ENCODE measurements at places on chromosomes 1 and 21.

DNA sequence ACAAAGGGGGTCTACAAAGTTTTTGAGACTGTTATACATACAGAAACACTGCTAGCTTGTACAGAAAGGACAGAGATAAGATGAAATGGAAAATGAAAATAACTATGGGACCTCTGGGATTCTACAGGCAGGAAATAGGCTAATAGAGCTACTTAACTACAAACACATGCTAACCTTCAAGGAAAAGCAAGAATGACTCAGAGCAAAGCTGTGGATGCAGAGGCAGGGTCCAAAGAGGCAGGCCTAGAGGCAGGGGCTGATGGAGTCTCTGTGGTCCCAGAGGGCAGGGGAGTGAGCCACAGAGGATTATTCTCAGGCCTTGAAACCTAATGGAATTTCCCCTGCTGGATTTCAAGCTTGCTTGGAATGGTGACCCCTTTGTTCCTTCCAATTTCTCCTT is 18.7 kb upstream of the GOLT1A start:
- DNase-seq = no peak

- DNase-seq = no peak
Measured at GRCh38 chr1:196680107-196680506, 28.3 kb downstream of the CFH start.

- DNase-seq = no peak
Measured at GRCh38 chr1:164562511-164562910, 3.5 kb downstream of the PBX1 start.

- no peak for DNase-seq
Measured at GRCh38 chr1:154575147-154575927, 7.8 kb downstream of the CHRNB2 start.

DNA sequence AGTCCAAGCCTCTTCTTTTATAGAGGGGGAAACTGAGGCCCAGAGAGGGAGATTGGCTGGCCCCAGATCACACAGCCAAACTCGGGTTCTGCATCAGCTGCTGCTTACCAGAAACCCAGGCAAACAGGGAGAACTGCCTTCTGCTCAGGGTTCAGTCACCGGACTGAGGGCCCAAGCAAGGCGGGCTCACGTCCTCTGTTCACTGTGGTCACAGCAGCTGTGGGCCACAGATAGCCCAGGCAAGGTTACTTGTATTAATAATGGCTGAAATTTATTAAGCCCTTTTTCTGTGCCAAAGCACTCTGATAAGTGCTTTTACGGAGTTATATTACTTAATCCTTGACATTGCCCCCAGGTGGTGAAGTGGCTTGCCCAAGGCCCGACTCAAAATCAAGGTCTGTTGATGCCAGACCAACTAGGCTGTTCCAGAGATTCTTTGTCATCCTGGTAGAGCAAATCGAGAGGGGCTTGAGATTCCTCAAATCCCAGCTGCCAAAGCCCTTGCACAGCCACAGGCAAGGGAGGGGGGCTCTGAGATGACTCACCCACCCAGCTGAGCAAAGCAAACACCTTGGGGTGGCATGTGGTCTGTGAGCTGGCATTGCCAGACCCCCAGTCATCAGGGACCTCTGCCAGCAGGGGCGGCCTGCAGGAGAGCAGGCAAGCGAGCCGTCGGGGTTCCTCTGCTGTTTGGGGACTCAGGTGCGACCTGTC is 36.5 kb downstream of the EPHB2 start:
- no peak for DNase-seq

DNA sequence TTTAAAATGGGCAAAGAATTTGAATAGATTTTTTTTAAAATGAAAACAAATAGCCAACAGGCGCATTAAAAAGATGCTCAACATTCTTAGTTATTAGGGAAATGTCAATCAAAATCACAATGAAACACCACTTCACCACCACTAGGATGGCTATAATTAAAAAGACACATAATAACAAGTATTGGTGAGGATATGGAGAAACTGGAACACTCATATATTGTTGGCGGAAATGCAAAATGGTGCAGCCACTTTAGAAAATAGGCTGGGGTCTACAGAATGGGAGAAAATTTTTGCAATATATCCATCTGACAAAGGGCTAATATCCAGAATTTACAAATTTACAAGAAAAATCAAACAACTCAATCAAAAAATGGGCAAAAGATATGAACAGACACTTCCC is 107.8 kb upstream of the FOXD3 start:
- no peak for DNase-seq

DNA sequence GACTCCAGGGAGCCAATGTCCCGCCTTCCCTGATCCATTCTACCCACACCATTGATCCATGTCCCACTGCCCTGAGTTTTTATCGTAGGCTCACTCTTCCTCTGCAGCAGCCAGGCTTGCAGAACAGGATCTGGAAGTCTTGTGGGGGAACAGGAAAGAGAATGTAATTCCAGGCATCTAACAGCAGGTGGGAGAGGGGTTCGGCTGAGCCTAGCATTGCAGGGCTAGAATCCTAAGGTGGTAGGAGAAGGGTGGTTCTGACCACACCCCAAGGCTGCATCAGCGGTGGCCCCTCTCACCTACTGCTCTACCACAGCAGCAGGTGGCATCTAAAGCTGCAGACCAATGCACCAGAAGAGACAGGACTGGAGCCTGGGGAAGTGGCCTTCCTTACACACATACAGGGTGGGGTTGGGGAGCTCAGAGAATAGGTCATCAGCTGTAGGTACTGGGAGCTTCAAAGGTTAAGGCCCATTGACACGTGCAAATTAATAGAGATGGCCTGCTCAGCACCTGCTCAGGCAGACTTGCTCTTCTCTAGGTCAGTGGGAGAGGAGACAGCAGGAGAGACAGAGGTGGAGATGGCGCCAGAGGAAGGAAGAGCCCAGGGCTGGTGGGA is 20.5 kb downstream of the KNCN start:
- no peak for DNase-seq

GRCh38 chr1:23210351-23210785 is 6.9 kb downstream of the HTR1D start:
- DNase-seq = no peak

GRCh38 chr21:45318556-45319404 is 31.1 kb upstream of the POFUT2 start:
- no peak for DNase-seq

GRCh38 chr1:157325220-157325619 is 187.0 kb upstream of the ETV3 start:
- DNase-seq = no peak

DNA sequence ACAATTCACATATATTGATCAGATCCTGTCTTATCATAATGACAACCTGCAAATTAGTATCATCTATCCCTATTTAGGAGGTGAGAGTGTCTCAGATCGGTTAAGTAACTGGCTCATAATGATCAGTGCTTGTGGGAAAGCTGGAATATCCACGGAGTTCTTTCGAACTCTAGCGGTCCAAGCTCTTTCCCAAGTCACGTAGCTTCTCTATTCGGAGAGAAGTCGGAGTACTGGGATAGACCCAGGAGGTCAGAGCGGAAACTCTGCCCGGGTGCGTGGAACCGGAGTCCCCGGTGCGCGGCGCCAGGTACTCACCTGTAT is 339 bp downstream of the PTGS2 start:
- no peak for DNase-seq

DNA sequence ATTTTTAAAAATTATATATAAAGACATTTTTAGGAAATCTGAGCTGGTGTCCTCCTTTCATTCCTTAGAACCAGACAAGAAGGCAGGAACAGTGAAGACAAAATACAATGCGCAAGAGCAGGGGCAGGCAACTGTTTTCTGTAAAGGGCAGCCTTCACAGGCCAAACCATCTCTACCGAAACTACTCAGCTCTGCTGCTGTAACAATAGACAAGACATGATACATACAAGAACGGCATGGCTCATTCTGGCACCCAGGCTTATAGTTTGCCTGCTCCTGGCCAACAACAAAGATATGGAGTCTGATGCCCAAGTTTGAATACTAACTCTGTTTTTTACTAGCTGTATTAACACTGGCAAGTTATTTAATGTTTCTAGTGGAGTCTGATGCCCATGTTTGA is 232.0 kb downstream of the SMYD3 start:
- no peak for DNase-seq

- DNase-seq = no peak
Measured at GRCh38 chr1:230123280-230124185, 56.5 kb downstream of the GALNT2 start.

DNA sequence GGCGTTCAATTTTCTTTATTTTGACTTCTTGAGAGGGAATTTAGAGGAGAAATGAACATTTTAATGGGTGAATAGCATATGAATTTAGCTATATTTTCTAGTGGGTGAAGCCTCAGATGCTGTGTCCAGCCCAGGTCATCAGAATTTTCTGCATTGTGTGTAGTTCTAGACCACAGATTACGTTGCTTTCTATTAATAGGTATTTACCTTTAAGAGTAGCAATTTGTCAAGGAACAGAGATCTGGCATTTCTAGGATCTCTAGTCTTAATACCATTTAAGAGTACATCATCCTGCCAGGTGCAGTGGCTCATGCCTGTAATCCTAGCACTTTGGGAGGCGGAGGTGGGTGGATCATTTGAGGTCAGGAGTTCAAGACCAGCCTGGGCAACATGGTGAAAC is 20.7 kb downstream of the TDRD5 start:
- no peak for DNase-seq

Measured in hippocampal formation (tissue), 2 donors.